Activated CD4-positive, alpha-beta T cell treated with anti-CD3 and anti-CD28 coated beads for 36 hours (primary cell): ENCODE measurements at places on chromosomes 11 and 22. TPM values are rescaled to one million over a fixed set of nuclear protein-coding genes. Genes with fewer than 3 reads are reported as not detected.

DNA sequence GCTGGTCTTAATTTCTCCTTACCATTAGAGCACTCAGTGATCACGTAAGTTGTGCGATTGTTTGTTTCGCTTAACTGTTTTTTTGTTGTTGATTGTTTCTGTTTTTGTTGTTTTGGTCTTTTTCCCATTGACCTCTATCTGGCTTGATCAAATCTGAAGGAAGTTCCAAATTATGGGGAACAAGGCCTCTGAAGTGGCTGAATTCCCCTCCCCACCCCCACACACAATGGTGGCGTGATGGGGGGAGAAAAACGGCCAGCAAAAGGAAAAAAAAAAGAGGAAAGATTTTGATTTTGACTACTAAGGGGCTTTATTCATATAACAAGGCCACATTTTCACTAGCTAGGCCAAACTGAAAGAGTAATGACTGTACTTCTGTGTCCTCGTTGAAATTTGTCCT, 53.6 kb downstream of the OSBPL5 start:
- H3K36me3 ChIP-seq: peaks cover 11% of the 10 kb centered on the region
- no peaks in the 10 kb centered on the region for H3K27me3 ChIP-seq
- no peak overlapping the region for H3K27ac ChIP-seq
- no peaks in the 10 kb centered on the region for H3K4me1 ChIP-seq
- no peak overlapping the region for H3K4me3 ChIP-seq

- H3K36me3 ChIP-seq: no peaks in the 10 kb centered on the region
- H3K4me3 ChIP-seq: no peak overlapping the region
- no peak overlapping the region for H3K27ac ChIP-seq
- DNase-seq: no peak
- H3K4me1 ChIP-seq: no peaks in the 10 kb centered on the region
Observed at GRCh38 chr11:11025087-11025486, 167.2 kb upstream of the ZBED5 start.

GRCh38 chr11:19107125-19107524, 9.8 kb upstream of the ZDHHC13 start:
- H3K4me3 ChIP-seq: no peak overlapping the region
- no peak overlapping the region for H3K27ac ChIP-seq
- no peaks in the 10 kb centered on the region for H3K36me3 ChIP-seq
- H3K27me3 ChIP-seq: peaks cover 4% of the 10 kb centered on the region

DNA sequence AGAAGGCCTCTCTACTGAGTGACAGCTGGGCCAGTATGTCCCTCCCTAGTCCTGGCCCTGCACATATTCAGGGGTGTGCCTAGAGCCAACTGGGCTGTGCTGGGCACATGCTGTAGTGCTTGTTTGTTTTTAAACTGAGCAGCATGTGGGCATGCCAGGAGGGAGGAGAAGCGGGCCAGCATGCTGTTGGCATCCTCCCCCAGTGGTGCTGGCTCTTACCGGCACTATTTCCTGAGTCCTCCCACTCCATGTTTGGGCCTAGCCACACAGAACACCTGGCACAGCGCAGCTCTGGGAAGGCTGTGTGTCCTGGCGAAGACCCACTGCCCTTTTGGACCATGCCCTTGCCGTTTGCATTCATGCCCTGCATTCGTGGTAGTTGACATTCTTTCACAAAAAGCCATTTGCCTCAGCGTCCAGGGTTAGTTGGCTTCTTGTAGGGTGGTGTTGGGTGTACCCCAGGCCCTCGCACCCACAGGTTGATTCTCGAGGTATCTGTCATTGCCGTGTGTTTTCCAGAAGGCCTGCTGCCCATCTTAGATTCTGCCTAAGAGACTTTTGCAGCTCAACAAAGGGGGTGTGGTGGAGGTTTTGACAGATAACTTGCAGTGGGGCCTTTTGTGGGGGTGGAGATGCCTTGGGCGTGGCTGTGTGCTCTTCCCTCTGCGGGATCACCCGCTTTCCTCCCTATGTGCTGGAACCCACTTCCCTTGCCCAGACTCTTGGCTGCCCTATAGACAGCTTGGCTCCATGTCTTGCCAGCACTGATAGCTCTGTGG, 13.6 kb downstream of the DGCR8 start:
- DNase-seq: no peak
- H3K36me3 ChIP-seq: peaks cover 75% of the 10 kb centered on the region
- no peaks in the 10 kb centered on the region for H3K27me3 ChIP-seq
- peaks cover 39% of the 10 kb centered on the region for H3K4me1 ChIP-seq
- H3K27ac ChIP-seq: no peak overlapping the region

The TMPRSS13 gene
- 1.7 TPM for total RNA-seq
